ENCODE measurements at places on chromosomes 6 and 20. TPM values are rescaled to one million over a fixed set of nuclear protein-coding genes. Genes with fewer than 3 reads are reported as not detected.

TNFRSF21 gene
- 3.5 TPM for total RNA-seq

RIPOR2 gene
- 31.1 TPM for total RNA-seq

ASIP gene
- total RNA-seq = not detected

GPANK1 gene
- 34.8 TPM for total RNA-seq

TMEM244 gene
- not detected for total RNA-seq

FERMT1 gene
- total RNA-seq = 0.93 TPM

- no peak for DNase-seq
These were observed 269.6 kb downstream of the PKHD1 start for GRCh38 chr6:51817832-51818231.

DNA sequence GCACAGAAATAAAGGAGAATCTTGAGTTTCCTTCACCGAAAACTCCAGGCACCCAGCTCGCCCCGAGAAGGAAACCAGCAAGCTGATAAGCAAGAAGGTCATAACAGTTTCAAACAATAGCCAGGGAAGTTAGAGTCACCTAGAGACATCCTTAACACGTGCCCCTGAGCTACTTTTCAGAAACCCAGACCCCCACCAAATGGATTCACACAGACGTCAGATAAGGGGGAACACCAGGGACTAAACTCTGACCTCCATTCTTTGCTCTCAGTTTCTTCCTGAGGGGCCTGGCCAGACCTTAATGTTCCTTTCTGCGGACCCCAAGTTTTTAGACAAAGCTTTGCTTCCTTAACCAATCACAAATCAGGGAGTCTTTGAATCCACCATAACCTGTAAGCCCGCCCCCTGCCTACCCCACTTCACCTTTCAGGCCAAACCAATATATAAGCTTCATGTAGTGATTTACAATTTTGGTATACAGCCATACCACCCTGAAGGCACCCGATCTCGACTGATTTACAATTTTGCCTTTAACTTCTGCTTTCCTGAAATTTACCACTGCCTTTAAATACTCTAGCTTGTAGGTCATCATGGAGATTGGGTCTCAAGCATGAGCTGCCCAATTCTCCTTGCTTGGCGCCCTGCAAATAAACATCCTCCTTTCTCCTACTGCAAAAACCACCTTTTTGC lies 11.7 kb downstream of the SOD2 start:
- DNase-seq = no peak

DNA sequence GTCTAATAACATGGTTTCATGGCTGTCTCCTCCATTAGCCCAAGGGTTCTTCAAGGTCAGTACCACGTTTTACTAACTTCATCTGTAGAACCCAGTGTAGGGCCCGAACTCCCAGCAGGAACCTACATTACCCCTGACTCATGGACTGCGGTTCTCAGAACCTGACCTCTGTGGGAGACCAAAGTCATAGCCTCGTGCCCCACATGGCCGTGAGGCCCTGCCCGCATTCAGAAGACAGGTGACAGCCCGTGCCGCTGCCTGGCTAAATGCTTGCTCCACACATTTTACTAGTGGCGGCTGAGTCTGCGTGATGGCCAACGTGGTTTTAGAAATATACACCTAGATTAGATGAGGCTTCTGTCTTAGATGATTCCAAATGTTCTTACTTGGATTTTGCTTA lies 94.9 kb downstream of the CDH4 start:
- no peak for DNase-seq

GRCh38 chr6:56040889-56041301 lies 165.5 kb upstream of the BMP5 start:
- DNase-seq = no peak

GRCh38 chr6:45424451-45424861 lies 46.7 kb upstream of the SUPT3H start:
- no peak for DNase-seq

- no peak for DNase-seq
These were observed 6.6 kb downstream of the HTR1E start for GRCh38 chr6:86943819-86944407.

DNA sequence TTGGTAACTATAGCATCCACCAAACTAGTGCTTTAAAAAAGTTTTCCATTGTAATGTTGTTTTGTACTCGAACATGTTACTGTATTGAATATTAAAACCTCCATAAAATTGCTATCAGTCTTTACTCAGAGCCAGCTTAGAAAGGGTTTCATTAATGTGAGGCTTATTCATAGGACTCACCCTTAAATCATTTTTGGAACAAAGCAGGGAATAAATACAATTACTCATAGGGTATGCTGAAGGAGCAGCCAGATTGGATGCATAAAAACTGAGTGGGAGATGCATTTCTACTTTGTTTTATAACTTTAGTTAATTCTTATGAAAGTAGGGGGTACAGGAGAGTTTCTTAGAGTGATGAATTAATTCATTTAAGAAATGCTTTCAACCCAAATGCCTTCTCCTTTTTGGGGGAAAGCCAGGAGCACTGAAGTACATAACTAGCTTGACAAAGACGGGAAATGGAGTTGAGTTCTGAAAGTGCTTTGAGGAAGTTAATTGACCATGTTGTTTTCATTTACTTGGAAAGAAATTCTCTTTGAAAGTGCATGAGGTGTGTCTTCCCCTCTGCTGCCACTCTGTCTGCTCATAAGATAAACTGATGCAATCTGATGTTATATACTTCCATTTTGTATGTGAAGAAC lies 90.3 kb downstream of the RNF144B start:
- no peak for DNase-seq
